Foreskin melanocyte (primary cell): ENCODE measurements at places on chromosomes 11 and 22.

DNA sequence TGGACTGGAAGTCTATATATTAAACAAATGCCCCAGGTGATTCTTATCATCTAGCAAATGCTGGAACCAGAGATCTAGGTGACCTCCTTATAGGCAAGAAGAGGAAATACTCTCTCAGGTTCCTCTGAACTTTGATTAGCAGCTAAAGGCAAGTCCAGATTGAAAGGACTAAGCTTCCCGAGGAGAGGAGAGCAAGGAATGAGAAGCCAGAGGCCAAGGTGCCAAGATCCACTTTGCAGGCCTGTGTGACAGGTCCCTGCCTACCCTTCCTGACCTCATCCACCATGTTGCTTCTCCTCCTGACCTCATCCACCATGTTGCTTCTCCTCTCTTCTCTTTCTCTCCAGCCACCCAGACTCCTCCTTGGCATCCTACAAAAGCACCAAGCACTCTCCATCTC, 173.2 kb downstream of the LARGE1 start:
- no peak for DNase-seq

- no peak for DNase-seq
Observed at GRCh38 chr22:49677495-49677889, 150.2 kb downstream of the BRD1 start.

GRCh38 chr11:98100689-98101088, 920.1 kb upstream of the CNTN5 start:
- no peak for DNase-seq

- DNase-seq, result no peak
Observed at GRCh38 chr11:117870103-117870952, 6.1 kb downstream of the FXYD6 start.

DNA sequence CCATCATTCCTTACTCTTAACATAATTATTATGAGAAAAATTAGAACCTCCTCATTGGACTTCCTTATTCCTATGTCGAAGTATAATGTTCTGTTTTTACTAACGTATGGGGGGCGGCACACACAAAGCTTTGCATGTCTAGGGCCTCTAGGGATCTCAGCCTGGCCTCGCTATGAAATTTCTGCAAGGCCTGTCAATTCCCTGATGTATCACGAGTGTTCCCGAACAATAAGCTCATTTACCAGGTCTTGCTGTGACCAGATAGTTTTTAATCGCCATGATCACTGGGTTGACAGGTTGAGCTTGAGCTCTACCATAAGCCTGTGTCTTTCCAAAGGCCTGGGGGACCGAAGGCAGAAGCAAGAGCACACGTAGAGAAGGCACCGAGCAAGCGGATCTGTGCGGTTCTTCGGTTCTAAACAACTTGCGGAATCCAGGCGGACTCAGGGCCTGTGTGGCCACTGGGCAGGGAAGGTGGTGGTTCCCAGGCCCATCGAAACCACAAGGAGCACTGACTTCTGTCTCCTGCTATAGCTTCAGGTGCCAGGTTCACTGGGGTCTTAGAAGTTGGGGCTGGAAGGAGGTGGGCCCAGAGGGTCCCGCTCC, 10.4 kb upstream of the FXYD2 start:
- no peak for DNase-seq

DNA sequence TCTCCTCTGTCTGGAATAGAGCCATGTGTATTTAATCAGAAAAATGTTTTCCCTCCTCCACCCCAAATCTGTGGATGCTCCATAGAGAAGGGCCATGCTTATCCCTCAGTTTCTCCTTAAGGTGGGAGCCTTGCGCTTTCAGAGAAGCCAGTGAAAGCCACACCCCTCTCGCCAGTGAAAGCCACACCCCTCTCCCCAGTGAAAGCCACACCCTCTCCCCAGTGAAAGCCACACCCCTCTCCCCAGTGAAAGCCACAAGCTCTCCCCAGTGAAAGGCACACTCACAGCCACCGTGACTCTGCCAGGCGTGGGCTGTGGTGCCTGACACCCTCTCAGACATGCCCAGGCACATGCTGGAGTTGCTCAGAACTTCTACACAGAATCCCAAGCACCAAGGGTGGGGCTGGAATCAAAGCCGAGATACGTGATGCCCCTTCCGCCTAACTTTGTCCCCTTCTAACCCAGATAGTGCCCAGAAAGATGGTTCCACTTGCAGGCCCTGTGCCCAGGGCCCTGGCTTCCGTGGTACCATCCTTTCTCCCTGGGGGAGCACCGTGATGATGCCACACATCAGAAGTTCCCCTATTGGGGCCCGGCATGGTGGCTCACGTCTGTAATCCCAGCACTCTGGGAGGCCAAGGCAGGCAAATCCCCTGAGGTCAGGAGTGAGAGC, 16.5 kb upstream of the PRR5 start:
- DNase-seq, result no peak
